ENCODE measurements at places on chromosomes 13 and 19.

- DNase-seq: no peak
These were observed 10.8 kb downstream of the NFKBID start for GRCh38 chr19:35889370-35890112.

DNA sequence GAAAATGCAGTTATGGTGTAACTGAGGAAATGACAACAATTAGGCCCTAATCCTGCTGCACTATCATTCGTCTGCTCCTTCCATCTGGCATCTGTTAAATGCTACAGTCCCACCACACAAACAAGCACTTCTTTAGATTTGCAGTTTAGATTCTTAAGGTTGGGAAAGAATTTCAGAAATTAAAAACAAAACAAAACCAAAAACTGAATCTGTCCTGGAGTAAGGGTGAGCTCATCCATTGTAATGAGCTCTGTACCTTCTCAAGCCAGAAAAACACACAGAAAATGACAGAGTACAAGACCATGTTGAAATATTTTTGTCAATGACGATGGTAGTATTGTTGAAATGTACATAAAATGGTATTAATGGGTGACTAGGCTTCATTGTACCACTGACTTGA, 28.3 kb downstream of the SMAD9 start:
- DNase-seq: no peak

DNA sequence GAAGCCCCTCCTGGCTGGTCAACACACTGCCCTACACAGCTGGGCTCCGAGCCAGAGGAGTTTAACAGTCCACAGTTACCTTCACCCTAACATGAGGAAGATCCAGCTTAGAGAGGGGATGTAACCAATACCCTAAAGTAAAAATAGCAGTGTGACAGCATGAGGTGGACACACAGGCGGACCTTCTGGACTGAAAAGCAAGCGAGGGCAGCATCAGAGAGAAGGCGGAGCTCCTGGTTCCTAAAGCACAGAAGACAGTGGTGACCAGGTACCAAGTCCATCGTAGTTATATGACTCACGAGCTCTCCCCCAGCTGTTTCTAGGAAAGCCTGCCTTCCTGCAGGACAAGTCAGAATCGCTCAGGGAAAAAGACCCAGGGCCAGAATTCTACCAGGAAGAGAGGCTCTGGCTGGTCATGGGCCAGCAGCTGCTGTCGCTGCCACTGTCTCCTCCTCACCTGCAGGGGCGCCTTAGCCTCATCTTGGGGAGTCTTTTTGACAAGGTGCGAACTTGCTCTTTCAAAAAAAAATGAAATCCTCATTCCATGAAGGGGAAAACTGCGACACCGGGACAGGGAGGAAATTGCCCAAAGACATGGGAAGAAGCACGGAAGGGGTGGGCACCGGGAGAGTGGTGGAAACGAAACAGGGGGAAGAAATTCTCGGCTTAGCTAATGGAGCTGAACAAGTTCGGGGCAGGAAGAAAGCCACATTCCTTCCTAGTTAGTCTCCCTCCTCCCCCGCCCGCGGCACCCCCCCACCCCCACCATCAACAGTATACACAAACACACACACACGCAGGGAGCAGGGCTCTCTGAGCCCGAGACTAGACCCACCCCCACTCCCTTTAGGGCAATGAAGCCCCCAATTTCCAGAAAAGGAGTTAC, 1.7 kb downstream of the ELL start:
- DNase-seq: peak; percentile 72

DNA sequence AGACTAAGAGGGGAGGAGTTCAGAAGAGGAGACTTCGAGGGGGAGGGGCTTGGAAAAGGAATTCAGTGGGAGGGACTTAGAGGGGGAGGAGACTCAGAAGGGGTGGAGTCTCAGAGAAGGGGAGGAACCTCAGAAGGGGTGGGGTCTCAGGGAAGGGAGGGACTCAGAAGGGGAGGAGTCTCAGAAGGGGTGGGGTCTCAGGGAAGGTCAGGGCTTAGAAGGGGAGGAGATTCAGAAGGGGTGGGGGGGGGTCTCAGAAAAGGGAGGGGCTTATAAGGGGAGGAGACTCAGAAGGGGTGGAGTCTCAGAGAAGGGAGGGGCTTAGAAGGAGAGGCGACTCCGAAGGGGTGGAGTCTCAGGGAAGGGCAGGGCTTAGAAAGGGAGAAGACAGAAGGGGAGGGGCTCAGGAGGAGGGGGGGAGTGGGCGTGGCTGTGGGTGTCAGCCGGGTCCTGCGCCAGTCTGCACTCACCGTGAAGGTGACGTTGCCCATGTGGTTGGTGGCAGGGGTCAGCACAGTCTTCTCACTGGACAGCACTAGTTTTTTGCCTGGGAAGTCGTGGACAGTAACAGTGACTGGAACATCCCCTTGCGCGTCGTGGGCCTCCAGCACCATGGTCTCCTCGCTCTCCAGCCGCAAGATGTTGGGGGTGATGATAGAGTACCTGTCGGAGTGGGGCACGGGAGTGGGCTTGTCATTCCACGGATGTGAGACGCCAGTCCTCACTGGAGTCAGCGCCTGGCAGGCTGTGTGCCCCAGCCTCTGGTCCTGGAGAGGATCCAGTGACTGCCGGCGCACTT, 1.5 kb downstream of the C3 start:
- peak; percentile 32 for DNase-seq

GRCh38 chr19:18985257-18985656, 44.2 kb upstream of the HOMER3 start:
- DNase-seq: no peak

- DNase-seq: no peak
These were observed 550.3 kb downstream of the GPC5 start for GRCh38 chr13:91948736-91949135.

DNA sequence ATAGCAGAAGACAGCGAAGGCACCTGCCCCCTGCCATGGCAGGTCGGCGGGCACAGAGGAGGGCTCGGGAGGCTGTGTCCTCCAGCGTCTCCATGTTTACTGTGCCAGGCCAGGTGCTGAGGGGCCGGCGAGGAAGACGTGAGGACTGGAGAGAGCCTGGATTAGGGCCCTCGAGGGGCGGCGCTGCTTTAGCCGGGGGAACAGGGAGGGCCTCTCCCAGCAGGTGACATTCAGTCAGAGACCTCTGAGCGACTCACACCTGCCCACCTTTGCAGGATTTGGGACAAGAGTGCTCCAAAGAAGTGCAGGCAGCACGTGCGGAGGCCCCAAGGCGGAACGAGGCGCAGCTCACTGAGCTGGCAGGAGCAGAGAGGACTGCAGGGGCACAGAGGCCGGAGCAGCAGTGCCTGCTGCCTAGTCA, 17.6 kb downstream of the KDM4B start:
- no peak for DNase-seq

GRCh38 chr13:30463787-30464495, 1.8 kb downstream of the HMGB1 start:
- peak; percentile 66 for DNase-seq

DNA sequence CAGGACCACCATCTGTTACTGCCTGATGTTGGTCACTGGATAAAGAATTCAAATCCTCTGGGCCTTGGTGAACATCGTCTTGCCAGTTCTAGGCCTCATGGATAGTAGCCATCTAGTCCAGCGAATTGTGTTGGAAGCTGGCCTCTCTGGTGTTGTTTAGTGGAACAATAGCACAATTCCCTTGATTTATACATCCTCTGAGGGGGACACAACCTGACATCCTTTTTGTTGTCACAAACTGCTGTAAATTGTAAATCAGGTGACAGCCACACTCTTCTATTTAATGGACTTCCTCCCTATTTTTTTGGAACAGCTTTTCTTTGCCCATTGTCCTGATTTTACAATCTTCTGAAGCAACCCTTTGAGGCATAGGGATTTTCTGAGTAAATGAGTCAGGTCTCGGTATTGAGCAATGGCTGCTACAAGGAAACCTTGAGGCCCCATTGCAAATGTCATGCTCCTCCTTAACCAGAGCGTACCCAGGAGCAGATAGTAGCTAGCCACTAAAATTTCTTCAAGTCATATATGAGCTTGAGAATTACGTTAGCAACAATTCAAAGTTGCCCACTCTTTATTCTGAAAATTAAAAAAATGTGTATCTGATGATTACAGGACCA, 263.3 kb downstream of the COG6 start:
- DNase-seq: no peak
